ENCODE measurements at places on chromosomes 12 and 14. TPM values are rescaled to one million over a fixed set of nuclear protein-coding genes. Genes with fewer than 3 reads are reported as not detected.

The DEGS2 gene
- total RNA-seq = not detected

The DGKA gene
- total RNA-seq = 14.8 TPM

The GALNT8 gene
- total RNA-seq = under 0.01 TPM

The NOC4L gene
- total RNA-seq = 24.2 TPM

The DHRS4 gene
- 50.0 TPM for total RNA-seq

The SNAPC1 gene
- 13.4 TPM for total RNA-seq
